ENCODE measurements at places on chromosomes 11 and 22.
A peak's percentile ranks its signal among the peaks of the same experiment; 100 is the strongest.

DNA sequence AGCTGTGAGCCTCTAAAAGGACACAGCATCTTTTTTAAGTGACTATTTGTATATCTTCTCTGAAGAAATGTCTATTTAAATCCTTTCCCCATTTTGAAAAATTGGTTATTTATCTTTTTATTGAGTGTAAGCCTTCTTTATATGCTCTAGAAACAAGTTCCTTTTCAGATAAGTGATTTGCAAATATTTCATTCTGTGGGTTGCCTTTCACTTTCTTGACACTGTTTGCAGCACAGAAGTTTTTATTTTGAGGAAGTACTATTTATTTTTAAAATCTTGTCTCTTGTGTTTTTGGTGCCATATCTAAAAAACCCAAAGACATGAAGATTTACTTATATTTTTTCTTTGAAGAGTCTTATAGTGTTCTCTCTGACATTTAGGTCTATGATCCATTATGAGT lies 40.1 kb upstream of the LYVE1 start:
- no peak for DNase-seq

- no peak for DNase-seq
These were observed 237.2 kb downstream of the DDX10 start for GRCh38 chr11:108902027-108902469.

- DNase-seq = no peak
These were observed 101.7 kb downstream of the TEAD1 start for GRCh38 chr11:12775955-12776354.

GRCh38 chr22:37633625-37634416 lies 5.6 kb upstream of the SH3BP1 start:
- DNase-seq = no peak

- no peak for DNase-seq
These were observed 652.1 kb downstream of the NELL1 start for GRCh38 chr11:21321530-21321929.

DNA sequence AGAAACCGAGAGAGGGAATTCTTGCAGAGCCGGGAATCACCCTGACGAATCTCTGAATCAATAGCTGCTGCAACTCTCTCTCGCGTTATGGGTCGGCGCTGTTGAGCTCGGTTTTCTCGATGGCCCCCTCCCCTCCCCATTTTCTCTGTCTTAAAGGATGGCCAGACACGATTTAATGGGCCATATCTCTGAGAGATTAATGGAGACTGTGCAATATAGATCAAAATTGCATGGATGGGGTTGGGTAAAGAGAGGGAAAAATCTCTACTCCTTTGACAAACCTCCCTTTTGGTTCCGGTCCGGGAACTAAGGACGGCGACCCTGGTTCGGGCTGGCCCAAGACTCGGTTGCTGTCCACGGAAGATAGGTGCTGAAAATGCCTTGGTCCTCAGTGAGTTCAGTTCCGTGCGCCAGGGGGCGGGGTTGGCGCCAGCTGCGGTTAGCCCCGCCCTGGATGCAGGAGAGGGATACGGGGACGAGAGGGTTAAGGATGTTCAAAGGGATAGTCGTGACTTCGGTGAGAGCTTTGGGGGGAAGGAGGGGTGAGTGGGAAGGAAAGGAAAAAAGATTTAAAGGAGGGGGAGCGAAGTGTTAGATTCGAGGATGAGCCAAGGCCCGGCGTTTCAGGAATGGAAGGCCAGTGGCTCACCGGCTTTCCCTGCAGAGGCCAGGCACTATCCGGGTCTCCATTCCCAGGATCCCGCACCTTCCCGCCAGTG lies 103.6 kb upstream of the HSD17B12 start:
- no peak for DNase-seq

- no peak for DNase-seq
These were observed 38.3 kb downstream of the CLPB start for GRCh38 chr11:72396041-72396440.

GRCh38 chr11:1796413-1797011 lies 32.8 kb upstream of the CTSD start:
- no peak for DNase-seq

DNA sequence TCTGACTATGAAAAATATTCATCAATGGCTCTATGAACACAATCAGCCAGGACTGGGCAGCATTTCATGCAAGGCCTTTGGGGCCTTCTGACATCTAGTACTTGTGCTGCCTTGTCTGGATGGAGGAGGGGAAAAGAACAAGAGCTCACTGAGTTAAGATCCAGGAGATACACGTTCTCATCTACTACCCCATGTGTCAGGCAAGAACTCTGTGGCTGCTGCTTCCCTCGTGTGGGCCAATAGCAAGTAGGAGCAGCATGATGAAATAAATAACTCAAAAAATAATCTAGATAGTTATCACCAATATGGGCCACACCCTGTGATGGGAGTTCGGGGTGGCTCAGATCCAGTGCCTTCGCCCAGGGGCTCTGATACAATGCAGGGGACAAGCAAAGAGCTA lies 7.3 kb downstream of the KCNE3 start:
- no peak for DNase-seq

GRCh38 chr11:77779935-77780334 lies 40.6 kb downstream of the RSF1 start:
- DNase-seq = no peak

DNA sequence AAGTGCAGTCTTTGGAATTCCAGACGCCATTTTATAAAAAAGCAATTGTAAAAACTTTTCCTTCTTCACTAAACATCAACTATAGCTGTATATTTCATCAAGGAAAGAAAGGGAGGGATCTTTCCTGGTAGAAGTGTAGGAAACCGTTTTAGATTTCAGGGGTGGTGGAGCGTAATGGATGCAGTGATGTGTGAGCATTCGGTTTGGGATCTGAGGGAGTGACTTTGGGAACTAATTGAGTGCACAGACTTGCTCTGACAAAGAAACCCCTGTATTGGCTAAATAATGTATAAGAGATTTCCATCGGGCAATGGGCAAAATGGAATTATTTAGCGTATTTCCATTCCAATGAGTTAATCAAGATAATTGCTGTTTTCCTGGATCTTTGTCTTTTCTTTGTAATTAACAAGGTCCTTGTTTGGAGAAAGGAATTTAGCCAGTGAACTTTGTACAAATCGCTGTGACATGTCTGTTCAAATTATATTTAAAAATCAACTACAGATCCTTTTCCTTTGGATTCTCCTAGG lies 125.0 kb upstream of the NARS2 start:
- DNase-seq = no peak

DNA sequence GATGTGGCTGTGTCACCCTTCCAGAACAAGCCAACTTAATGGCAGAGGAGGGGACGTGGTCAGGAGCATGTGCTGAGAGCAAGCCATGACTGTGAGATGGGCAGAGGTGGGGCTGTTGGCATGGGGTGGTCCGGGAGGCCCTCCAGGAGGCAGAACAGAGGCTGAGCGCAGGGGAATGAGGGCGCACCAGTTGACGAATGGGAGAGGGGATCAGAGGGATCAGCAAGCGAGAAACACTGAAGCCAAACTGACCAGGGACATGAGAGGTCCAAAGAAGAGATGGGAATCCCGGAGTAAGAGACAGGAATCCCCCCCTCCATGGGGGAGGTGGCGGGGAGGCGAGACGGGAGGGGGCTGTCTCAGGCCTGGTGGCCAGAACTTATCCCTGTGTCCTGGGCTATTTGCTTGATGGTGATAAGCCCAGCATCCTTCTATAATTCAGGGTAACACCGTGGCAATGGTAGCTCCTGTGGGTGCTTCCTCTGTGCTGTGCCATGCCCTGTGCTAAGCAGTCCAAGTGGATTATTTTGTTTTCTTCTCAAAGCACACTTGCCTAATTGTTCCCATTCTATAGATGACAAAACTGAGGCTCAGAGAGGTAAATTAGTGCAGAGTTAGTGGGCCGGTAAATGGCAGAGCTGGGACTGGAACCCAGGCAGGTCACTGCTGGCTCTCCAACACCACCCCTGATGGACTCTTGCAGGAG lies 83.4 kb upstream of the SHISAL1 start:
- DNase-seq = peak; percentile 11

DNA sequence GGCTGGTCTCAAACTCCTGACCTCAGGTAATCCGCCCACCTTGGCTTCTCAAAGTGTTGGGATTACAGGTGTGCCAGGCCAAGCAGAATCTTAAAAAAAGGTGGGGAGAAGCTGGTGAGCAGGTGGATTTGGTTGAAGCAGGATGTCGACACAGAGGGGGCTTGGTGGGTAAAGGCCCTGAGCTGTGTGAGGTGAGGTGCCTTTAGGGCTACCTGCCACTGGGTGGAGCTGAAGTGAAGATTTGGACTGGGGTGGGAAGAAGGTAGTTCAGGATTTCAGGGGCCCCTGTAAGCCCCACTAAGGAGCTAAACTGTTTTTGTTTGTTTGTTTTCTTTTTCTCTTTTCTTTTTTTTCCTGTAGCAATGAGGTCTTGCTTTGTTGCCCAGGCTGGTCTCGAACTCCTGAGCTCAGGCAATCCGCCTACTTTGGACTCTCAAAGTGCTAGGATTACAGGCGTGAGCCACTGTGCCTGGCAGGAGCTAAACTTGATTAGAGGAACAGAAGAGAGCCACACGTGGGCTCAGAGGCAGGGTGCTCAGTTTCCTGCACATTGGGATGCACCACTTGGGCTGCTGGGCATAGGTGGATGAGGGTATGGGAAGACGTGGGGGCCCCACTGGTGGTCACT lies 6.0 kb downstream of the P2RX6 start:
- no peak for DNase-seq

DNA sequence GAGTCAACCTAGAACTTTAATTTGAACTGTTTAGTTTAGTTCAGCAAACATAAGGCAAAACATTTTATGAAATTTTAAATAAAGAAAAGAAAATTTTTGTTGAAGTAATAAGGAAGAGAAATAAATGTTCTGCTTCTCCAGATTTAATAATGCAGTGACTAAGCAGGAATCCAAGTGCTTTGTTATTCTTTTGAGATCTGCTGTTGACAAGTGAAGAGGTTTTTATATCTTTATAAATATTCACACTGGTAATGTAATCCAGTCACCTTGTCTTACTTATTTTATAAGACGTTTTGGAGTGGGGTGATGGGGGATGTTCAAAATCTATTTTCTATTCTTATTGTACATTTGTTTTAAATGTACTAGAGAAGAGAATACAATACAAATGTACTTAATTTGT lies 725.9 kb upstream of the CCDC179 start:
- DNase-seq = no peak

GRCh38 chr11:121754598-121754997 lies 301.8 kb upstream of the SORL1-AS1 start:
- no peak for DNase-seq

DNA sequence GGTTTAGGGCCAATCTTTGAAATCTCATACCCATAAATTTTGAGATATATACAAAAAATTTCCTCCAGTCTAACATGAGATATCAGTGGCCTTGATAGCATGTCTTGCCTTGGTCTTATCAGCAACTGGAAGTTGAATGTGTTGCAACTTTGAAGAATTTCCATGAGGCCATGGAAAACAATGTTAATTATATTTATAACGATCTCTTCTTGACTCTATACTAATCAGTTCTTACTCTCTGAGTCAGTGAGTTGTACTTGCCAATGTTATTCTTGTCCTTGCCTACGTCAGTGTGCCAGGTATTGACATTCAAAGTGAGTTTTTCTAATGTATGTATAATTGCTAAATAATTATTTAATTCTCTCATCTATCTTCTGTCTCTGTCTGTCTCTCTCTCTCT lies 535.1 kb downstream of the KCNA4 start:
- DNase-seq = no peak

- DNase-seq = no peak
These were observed 5.8 kb downstream of the TTC38 start for GRCh38 chr22:46273432-46274148.

GRCh38 chr11:67337257-67337656 lies 16.1 kb downstream of the POLD4 start:
- no peak for DNase-seq

DNA sequence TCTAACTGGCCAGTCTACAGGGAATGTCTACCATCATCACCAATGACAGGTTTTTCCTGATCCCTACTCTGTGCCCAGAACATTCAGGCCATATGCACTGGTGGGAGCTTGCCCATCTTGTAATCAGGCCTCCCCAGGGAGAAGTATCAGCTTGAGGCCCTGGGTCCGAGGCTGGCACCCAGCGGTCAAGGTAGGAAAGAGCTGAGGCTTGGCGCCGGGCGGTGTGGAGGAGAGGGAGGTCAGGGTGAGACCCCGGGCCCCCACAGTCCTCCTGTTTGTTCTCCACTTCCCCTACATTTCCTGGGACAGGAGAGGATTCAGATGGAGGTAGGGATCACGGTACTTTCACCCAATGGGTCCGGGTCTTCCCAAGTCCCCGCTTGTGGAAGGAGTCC lies 15.5 kb downstream of the TSKU start:
- DNase-seq = no peak

GRCh38 chr11:20156280-20156875 lies 3.9 kb downstream of the DBX1 start:
- DNase-seq = no peak

DNA sequence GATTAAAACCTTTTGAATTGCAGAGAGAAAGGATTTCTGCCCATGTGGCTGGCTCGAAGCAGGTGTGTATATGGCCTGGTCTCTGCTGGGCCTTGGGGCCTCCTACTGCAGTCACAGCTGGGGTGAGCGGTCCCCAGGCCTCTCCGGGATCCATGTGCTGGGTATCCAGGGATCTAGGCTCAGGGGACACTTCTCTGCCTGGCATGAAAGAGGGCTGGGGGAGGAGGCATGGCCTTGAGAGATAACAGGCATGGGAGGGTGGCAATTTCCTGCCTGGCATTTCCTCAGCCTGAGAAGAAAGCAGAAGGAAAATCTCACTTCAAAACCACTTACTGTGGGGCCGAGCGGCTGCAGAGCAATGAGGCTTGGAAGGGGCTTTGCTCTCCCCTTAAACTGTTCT lies 20.3 kb upstream of the PARVG start:
- DNase-seq = no peak

- no peak for DNase-seq
These were observed 2.5 kb downstream of the OR6X1 start for GRCh38 chr11:123751781-123752180.

- no peak for DNase-seq
These were observed 1.4 kb downstream of the KDELR3 start for GRCh38 chr22:38469306-38469781.

DNA sequence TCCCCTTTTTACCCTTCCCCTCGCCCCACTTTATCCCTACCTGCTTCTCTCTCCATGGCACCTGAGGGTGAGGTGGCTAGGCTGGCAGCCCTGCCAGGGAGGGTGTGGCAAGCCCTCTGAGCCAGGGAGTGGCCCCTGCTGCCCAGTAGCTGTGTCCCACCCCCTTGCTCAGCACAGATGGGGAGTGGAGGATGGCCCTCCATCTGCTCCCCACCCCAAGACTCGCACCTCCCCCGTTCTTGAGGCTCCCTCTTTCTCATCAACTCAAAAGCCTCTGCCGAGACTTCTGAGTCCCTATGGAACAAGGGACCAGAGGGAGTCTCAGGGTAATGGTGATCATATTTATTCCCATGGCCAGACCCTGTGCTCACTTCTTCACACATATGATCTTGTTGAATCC lies 1.7 kb downstream of the TMEM151A start:
- DNase-seq = no peak

GRCh38 chr22:23300476-23300875 lies 120.2 kb downstream of the BCR start:
- no peak for DNase-seq
